ENCODE measurements at places on chromosomes 12 and 14.

DNA sequence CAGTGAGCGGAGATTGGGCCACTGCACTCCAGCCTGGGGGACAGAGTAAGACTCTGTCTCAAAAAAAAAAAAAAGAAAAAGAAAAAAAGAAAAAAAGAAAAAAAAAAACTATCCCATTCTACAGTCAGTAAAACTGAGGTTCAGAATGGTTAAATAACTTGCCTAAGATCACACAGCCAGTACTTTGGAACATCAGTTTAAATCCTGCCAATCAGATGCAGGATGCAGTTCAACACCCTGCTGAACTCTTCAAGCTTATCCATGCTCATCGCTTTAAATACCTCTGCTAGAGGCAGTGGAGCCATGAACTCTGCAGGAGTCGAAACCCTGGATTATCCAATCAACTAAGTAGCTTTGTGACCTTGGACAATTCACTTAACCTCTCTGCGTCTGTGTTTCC, 3.4 kb downstream of the ZNF385A start:
- no peak for DNase-seq

DNA sequence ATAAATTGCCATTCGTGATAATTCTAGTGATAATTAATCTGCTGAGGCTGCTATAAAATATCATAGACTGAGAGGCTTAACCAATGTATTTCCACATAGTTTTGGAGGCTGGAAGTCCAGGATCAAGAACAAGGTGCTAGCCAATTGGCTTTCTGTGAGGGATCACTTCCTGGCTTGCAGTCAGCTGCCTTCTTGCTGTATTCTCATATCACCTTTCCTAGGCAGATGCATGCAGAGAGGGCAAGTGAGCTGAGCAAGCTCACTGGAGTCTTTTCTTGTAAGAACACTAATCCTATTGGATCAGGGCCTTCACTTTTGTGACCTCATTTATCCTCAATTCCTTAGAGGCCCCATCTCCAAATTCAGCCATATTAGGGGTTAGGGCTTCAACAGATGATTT, 640.7 kb downstream of the DIO2 start:
- no peak for DNase-seq

GRCh38 chr12:129827102-129827865, 76.5 kb downstream of the TMEM132D start:
- DNase-seq, result no peak

DNA sequence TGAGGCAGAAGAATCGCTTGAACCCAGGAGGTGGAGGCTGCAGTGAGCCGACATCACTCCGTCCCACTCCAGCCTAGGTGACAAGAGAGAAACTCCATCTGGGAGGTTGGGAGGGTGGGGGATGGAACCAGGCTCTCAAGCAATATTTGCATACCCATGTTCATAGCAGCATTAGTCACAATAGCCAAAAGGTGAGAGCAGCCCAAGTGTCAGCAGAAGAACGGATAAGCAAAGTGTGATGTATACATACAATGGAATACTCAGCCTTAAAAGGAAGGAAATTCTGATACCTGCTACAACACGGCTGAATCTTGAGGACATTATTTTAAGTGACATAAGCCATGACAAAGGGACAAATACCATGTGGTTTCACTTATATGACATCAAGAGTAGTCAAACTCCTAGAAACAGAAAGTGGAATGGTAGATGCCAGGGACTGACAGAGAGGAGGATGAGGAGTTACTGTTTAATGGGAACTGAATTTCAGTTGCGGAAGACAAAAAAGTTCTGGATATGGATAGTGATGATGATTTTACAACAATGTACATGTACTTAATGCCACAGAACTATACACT, 11.6 kb downstream of the DAD1 start:
- no peak for DNase-seq

DNA sequence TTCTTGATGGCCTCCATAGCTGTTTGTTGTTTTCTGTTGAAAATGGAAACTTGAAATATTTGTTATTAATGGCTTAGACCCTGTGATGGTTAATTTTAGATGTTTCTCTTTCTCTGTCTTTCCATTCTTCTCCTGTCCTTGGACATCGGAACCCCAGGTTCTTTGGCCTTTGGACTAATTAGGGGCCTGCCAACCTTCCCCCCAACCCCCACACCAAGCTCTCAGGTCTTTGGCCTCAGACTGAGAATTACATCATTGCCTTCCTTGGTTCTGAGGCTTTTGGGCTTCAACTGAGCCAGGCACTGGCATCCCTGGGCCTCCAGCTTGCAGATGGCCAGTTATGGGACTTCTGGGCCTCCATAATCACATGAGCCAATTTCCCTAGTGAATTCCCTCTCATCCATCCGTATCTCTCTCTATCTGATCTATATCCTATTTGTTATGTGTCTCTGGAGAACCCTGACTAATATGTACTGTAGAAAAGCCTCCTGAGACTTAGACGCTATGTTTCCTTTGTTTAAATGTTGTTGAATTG, 71.6 kb downstream of the FGD4 start:
- DNase-seq, result no peak

GRCh38 chr14:62847168-62847567, 198.1 kb downstream of the KCNH5 start:
- DNase-seq, result no peak

GRCh38 chr14:24132061-24132685, 1.7 kb downstream of the FITM1 start:
- DNase-seq, result no peak

DNA sequence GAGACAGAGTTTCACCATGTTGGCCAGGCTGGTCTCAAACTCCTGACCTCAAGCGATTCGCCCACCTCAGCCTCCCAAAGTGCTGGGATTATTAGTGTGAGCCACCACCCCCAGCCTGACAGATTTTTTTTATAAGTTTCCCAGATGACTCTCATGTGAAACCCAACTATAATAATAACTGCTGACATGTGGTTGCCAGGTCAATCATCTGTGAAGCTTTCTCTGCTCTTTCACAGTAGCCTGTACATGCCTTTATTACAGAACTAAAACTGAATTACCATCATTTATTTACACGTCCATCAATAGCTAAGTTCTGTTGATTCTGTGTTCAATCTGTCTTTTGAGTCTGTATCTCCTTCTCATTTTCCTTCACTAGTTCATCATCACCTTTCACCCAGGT, 218.5 kb downstream of the RPS29 start:
- no peak for DNase-seq

DNA sequence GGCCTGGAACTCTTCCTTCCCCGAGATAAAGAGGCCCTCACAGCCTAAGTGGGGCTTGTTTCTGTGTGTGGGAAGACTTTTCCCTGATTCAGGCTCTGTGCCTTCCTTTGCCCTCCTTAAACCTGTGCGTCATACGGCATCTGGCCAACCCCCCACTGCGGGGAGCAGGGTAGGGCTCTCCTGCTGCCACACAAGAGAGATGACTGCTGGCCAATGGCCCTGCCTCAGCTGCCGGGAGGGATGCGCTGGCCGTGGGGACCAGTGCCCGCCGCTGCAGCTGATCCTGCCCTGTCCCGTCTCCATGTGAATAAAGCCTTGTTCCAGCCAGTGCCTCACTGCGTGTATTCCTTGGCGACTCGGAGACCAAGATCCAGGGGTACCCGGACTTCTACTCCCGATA, 42.5 kb upstream of the BEGAIN start:
- no peak for DNase-seq

- no peak for DNase-seq
Observed at GRCh38 chr12:17030338-17030737, 424.4 kb upstream of the LMO3 start.

GRCh38 chr12:108696996-108697290, 34.4 kb downstream of the CORO1C start:
- DNase-seq, result no peak

GRCh38 chr12:2168808-2169207, 116.0 kb downstream of the CACNA1C start:
- no peak for DNase-seq

DNA sequence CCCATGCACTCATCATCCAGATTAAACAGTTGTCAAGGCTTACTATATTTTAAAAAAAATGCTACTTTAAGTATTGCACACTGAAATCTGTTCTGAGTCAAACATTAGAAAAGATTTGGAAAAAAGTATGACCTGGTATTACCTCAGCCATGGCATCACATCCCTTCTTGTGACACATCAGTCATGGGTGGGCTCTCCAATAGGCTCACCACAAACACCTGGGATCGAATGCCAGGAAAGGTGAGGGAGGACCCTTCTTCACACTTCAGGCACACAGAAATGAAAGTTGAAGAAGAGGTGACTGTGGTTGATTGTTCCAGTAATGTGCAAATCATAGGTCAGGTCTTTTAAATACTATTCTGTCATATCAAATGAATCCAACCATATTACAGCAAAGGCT, 36.6 kb upstream of the GZMB start:
- no peak for DNase-seq

- no peak for DNase-seq
Observed at GRCh38 chr12:123078120-123078465, 72.8 kb downstream of the PITPNM2 start.

DNA sequence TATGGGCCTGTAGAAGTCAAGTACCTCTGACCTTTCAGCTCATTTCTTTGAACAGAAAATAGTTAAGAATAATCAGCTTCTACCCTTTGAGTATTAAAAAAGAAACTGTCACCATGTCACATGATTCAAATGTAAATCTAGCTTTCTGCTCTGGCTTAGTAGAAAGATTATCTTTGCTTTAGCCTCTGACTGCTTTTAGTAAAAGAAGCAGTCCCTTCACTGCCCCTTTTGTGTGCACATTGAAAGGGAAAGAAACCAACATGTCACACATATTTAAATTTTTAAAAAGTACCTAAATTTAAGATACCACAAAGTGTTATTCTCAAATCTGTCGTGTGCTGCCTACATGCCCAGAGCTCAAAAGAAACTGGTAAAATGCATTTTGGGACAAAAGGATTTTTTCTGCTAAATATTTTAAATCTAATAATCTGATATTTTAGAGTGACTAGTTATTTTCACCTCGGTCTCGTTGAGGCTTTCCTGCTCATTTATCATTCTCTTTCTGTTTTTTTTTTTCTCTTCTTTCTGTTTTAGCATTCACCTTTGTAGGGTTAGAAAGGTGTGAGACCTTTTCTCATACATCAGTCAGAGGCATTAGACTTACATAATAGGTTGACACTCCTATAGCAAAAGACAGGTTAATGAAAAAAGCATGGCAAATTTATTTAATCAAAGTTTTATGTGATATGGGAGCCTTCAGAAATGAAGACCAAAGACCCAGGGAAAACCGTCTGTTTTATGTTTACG, 41.3 kb downstream of the SLC16A7 start:
- no peak for DNase-seq

DNA sequence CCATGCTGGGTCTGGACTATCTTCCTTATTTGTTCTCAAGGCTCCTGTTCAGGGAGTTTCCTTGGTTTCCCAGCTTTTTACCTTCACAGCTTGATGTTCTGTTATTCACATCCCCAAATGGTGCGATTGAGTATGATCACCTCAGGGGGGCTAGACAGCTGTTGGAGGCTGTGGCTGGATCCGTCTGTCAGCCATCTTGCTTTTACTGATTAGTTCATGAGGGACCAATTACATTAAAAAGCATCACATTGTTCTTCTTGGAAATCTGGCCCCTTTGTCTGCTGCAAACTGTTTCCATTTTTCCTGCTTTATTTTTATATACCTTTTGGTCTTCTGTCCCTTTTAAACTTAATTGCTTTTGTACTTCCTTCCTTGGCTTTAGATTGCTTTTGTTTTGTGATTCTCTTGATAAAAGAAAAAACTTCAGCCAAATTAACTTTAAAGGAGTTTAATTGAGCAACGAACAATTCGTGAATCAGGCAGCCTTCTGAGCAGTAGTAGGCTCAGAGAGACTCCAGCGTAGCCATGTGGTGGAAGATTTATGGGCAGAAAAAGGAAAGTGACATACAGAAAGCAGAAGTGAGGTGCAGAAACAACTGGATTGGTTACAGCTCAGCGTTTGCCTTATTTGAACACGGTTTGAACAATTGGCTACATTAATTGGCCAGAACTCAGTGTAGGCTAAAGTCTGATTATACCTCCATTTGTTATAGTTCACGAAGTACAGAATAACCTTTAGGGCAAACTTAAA, 208.7 kb downstream of the AEBP2 start:
- no peak for DNase-seq

GRCh38 chr14:55138091-55138490, 9.0 kb downstream of the LGALS3 start:
- peak; percentile 27 for DNase-seq

DNA sequence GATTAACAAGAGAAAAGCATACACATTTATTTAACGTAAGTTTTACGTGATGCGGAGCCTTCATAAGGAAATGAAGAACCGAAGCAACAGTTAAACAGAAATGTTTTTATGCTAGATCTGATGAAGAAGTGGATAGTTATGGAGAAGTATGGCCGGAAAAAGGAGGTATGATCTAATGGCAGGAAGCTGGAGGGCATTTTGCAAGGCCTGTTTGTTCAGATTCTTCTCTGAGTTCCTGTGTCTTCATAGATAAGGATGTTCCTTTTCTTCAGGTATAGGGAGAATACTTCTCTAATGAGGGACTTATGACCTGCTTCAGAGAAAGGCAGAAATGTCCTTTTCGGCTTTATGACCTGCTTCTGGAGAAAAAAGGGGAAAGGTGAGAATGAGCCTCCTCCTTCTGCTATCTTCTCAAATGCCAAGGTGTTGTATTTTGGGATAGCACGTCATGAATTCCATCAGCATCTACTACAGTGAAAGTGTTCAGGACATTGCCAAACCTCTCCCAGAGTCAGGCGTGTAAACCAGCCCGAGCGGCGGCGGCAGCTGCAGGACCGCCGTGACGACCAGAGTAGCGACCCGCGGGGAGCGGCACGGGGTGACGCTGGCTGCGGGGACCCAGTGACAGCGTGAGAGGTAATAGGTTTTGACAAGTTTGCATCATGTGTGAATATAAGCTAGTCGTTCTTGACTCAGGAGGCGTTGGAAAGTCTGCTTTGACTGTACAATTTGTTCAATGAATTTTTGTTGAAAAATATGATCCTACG, 33.7 kb upstream of the SGPP1 start:
- no peak for DNase-seq

- no peak for DNase-seq
Observed at GRCh38 chr12:102602521-102602920, 122.2 kb upstream of the IGF1 start.

DNA sequence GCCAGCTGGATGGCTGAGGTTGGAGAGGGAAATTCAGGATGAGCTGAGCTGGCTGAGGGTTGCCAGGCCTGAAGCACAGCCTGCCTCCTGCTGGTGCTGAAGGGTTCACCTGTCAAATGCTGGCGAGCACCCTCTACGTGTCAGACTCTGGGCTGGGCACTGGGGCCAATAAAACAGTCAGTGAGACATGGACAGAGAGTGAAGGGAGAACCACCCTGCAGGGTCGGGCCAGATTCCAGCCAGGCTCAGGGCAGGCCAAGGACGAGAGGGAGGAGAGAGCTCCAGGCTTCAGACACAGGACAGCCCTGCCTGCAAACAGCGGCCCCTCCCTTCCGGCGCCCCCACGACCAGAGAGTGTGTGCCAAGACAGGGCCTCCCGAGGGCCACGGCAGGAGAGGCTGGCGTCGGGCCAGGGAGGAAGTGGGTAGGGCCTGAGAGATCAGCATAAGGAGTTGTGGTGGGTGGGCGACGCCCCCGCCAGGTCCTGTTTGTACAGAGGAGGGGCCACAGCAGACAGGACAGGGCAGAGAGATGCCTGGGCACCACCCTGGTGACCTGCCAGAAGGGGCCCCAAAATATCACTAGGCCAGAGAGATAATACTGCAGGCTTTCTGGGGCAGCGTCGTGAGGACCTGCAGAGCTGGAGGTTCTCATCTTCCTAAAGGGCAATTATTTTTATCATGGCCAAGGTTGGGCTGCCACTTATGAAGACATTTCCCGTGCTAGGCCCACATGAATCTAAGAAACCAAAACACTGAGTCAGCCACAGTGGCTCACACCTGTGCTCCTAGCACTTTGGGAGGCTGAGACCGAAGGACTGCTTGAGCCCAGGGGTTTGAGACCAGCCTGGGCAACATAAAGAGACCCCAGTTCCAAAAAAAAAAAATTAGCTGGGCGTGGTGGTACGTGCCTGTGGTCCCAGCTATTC, 73.1 kb upstream of the GPR68 start:
- DNase-seq, result no peak

All from endothelial cell (in vitro differentiated cells).